ENCODE measurements at places on chromosomes 5 and 9.

DNA sequence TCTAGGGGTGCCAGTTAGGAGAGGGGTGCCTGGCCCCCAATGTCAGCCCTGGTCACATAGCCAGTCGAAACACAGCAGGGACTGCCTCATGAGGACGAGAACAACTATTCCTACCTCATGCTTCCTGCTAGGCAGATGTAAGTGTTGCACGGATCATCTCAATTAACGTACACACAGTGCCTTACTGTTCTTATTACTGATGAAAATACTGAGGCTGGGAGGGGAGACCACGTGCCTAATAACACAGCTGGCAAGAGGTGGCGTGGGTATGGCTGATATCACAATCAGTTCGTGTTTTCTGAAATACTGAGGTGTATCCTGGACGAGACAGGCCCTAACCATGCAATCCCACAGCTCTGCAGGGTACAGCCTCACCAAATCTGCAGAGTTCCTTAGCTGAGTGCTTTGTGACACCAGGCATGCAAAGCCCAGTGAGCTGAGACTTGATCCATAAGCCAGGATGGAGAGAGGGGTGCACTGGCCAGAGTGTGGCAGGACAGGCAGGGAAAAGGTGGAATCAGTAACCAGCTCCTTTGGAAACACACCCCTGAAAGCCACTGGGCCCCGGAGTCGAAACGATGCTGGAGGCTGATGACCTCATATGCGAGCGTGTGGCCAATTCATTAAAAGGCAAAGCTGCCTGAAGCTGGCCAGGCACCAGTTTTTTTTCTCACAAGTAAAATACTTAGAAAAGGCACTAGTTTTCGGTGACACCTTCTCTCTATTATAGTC, 63.9 kb downstream of the PRRT1B start:
- DNase-seq, result no peak

DNA sequence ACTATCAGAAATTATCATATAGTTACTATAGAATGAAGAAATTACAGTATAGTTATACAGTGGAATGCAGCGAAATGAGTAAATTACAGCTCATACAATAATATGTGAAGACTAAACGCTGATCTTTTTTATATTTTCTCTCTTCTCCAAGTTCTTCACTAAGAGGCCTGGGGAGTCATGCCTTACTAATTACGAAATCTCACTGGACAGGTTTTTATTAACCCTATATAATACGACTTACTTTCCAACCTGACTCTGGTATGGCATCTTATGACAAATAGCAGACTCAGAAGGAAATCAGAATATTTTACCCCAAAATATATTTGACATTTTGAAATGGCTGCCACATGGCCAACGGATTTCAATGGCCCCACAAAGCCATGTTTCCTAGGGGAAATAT, 9.1 kb downstream of the CARNMT1 start:
- DNase-seq, result no peak

DNA sequence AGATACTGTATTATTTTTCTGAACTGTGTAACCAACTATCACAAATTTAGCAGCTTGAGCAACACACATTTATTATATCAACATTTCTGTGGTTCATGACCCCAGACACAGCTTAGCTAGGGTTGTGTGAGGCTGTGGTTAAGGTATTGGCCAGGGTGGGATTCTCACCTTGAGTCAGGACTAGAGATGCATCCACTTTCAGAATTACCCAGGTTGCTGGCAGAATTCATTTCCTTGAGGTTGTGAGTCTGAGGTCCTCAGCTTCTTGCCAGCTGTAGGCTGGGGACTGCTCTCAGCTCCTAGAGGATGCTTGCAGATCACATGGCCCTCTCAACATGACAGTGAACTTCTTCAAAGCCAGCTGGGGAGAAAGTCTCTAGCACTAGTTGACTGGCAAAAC, 122.5 kb upstream of the RASGRF2 start:
- no peak for DNase-seq

DNA sequence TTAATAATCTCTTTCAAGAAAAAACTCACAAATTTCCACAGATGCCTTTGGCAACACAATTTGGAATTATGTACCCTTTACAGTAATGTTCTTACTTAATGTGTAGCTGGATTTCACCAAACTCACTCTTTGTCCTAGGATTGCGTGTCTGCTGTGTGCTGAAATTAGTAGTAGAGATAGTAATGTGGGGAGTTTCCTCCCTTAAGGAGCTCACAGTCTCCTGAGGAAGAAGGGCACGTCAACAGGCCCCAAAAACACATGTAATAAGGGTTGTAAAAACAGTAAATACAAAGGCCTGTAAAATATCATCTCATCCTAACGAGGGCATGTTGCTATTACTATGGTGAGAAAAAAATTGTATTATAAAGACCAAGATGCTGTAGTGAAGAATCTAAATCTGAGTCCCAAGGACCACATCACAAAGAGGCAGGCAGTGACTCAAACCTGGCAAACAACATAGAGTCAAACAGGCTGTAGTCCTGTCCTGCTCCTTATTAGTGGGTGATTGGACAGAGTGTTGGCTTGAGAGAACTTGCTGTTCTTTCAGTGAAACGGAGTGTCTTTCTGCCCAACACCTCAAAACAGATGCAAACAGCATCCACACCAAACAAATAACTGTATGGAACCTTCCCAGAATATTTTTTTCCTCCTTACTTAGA, 83.2 kb upstream of the PAPPA start:
- no peak for DNase-seq

DNA sequence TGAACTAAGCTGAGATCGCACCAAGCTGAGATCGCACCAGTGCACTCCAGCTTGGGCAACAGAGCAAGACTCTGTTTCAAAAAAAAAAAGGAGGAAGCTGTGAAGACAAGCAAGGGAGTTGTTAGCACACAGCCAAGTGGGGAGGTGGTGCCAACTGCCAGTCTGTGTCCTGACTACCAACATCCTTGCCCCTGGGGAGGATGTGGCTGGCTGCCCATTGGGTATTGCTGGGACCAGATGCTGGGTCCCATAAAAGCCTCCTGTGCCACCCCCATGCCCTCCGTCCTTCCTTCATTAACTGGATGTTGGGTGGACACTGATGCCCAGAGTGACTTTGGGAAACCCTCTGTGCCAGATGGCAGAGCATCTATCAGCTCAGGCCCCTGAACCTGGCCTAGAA, 157.1 kb upstream of the COL5A1 start:
- no peak for DNase-seq

Measured in NCI-H1092 (cell line).